Hair follicular keratinocyte (primary cell): ENCODE measurements at places on chromosomes 5 and 9. TPM values are rescaled to one million over a fixed set of nuclear protein-coding genes. Genes with fewer than 3 reads are reported as not detected.

THBS4 gene
- 1.7 and 2.3 TPM in 2 replicates for total RNA-seq

PCDHB15 gene
- total RNA-seq, result 0.04 and 0.08 TPM in 2 replicates

PNPLA7 gene
- 0.11 and 0.31 TPM in 2 replicates for total RNA-seq

EIF4E1B gene
- total RNA-seq, result not detected in 2 replicates

ZNF879 gene
- total RNA-seq, result 1.0 and 2.5 TPM in 2 replicates

PAEP gene
- total RNA-seq, result not detected in 2 replicates

PCDHB11 gene
- not detected in 2 replicates for total RNA-seq

GZMA gene
- total RNA-seq, result not detected in 2 replicates

CCDC187 gene
- total RNA-seq, result not detected in 2 replicates

PFN3 gene
- total RNA-seq, result not detected in 2 replicates

GRIA1 gene
- total RNA-seq, result 1.3 TPM in 1 of 2 replicates, not detected in the other

SMIM33 gene
- total RNA-seq, result not detected in 2 replicates

CD274 gene
- total RNA-seq, result 10.7 and 12.0 TPM in 2 replicates

KIAA1958 gene
- total RNA-seq, result 0.78 and 1.3 TPM in 2 replicates

SLC36A2 gene
- total RNA-seq, result not detected in 2 replicates
